Stimulated activated effector memory CD8-positive, alpha-beta T cell treated with anti-CD3 and anti-CD28 coated beads, Interleukin-12 subunit alpha, Interleukin-12 subunit beta, amount 100 ng/mL, for 72 hours (primary cell): ENCODE measurements at places on chromosomes 11 and 22.

GRCh38 chr11:2121227-2122130 is 17.7 kb downstream of the IGF2 start:
- no peak for DNase-seq

DNA sequence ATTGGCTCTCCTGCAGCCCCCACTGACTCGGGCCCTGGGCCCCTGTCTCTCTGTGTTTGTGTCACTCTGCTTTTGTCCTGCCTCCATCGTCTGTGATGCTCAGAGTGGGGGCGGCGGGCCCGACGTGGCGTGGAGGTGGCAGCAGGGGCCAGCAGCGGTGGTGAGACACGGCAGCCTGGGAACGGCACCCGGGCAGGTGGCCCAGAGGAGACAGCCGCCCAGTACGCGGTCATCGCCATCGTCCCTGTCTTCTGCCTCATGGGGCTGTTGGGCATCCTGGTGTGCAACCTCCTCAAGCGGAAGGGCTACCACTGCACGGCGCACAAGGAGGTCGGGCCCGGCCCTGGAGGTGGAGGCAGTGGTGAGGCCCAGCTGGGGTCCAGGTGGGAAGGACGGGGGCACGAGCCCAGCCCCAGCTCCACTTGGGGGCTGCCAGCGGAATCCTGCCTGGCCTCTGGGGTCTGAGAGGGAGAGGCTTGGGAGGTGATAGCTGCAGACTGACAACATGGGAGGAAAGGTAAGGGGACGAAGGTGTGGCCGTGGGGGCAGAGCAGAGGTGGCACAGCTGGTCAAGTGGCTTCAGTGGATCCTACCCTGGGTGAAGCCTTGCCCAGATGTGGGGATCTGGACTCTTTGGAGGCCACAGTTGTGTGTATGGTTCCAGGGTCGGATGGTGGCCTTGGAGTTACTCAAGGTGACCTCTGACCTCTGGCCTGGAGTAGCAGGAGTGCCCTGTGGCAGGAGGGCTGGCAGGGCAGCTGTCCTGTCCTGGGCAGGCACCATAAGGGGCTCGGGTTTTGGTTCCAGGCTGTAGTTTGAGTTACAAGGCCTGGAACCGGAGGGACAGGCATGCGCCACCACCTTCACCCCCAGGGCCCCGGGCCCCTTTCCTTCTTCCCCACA is 16.2 kb downstream of the RELT start:
- no peak for DNase-seq

- DNase-seq: no peak
Observed at GRCh38 chr11:45900916-45901617, 6.0 kb downstream of the FREY1 start.

- no peak for DNase-seq
Observed at GRCh38 chr11:35663408-35663702, 780 bp downstream of the TRIM44 start.

- DNase-seq: no peak
Observed at GRCh38 chr11:26018336-26018735, 313.6 kb upstream of the ANO3 start.

DNA sequence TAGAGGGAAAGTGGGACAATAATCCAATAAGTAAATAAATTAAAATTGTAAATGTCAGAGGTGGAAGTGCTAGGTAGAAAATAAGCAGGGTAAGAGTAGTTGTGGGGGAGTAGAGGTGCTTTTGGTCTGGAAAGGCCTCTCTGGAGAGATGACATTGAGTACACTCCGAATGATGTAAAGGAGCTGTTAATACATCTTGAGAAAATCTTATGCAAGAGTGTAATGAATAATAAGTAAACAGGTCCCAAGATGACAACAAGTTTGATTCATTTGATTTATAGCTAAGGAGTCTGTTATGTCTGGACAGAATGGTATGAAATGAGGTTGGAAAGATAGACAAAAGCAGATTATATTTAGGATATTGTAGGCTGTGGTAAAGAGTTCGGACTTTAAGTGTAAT is 87.5 kb downstream of the TMEM135 start:
- DNase-seq: no peak

DNA sequence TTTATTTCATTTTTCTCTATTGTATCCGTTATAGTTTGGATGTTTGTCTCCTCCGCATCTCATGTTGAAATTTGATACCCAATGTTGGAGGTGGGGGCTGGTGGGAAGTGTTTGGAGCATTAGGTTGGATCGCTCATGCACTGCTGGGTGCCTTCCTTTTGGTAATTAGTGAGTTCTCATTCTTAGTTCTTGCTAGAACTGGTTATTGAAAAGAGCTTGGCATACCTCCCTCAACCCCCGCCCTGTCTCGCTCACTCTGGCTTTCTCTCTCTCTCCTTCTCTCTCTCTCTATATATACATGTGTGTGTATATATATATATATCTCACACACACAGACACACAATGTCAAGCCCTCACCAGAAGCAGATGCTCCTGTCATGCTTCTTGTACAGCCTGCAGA is 978.7 kb downstream of the DLG2 start:
- no peak for DNase-seq

- DNase-seq: no peak
Observed at GRCh38 chr22:22576244-22576988, 17.4 kb upstream of the PRAME start.

DNA sequence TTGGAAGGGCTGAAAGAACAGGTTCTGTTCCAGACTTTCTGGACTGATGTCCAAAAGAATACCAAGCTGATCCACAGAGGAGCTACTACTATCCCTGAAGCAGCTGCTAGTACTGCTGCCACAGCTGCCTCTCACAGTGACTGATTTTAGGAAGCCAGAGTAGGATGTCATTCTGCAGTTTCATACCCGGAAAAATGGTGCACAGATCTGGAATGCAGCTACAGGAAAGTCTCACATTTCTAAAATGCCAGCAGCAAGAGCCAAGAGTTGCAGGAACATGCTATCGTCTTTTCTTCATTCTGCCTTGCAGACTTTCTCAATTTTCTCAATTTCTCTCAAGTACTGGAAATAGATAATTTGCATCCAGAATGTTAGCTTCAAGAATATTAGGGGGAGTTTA is 19.4 kb upstream of the CCDC179 start:
- no peak for DNase-seq

DNA sequence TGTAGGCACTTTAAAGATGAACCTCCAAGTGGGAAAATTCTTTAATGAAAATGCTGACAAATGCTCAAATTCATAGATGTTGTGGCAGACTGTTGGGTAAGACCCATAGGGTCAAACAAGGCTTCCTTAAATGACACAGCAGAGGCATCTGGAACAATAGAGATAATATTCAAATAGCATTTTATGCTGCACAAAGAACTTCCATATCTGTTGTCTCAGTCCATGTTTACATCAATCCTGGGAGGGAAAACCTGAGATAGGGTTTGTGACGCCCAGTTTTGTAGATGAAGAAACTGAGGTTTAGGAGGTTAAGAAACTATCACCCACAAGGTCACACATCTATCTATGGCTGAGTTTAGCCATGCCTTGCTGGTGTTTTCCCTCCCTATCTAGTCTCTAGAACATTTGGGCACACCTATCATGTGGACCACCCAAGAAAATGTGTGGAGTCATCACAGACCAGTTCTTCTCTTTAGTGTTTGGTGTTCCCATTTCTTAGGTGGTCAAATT is 106.4 kb downstream of the EHF start:
- no peak for DNase-seq

DNA sequence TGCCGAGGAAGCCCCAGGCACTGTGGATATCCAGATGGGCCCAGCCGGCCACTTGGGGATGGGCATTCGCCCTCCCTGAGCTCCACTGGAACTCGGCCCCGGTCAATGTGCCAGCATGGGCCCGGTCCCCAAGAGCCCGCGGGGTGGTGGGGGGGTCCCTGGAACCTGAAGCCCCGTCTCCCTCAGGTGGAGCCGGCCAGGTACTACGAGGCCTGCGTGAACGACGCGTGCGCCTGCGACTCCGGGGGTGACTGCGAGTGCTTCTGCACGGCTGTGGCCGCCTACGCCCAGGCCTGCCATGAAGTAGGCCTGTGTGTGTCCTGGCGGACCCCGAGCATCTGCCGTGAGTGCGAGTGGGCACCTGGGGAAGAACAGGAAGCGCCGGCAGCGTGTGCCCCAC is 21.2 kb downstream of the MUC5AC start:
- no peak for DNase-seq

DNA sequence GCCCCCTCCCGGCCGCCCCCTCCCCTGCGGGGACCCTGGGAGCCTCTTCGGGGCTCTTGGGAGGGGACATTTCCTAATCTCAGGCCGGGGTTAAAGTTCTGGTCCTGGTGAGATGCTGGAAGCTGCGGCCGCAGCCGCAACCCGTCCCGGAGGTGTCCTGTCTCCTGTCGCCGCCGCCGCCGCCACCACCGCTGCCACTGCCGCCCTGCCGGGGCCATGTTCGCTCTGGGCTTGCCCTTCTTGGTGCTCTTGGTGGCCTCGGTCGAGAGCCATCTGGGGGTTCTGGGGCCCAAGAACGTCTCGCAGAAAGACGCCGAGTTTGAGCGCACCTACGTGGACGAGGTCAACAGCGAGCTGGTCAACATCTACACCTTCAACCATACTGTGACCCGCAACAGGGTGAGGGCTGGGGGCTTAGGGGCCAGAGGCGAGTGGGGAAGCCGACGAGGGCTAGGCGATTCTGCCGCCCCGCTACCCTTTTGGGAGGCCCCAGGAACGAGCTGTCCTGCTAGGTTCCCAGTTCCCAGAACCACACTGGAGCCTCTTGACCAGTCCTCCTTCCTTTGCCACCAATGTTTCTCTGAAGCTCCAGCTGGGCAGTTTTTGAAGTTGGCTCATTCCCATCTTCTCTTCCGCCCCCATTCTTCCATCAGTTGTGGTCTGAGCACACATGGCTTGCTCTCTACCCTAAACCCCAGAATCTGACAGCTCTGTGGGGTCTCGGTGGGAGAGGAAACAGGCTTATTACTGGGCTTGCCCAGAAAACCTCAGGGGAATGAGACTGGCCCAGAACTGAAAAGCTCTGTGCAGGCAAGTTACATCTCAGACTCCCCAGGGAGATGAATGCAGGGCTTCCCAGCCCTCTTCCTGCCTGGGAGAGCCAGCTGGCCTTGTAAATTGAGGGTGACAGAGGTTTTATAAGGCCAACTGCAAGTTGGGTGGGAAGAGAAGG is 781 bp downstream of the SIDT2 start:
- peak; percentile 78 for DNase-seq

DNA sequence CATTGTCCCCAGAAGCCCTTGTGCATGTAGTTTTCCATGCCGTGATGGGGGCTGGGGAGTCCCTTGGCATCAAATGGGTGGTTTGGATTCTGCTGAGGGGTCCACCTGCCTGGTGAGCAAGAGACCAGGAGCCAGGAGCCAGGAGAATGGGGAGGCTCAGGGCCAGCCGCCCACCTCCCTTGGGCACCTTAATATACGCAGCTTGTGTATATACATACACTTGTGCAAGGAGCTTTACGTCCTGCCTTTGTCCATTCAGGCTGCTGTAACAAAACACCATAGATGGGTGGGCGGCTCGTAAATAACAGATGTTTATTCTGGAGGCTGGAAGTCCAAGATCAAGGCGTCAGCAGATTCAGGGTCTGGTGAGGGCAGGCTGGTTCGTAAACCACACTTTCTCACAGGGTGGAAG is 62.5 kb downstream of the SMIM38 start:
- DNase-seq: no peak

DNA sequence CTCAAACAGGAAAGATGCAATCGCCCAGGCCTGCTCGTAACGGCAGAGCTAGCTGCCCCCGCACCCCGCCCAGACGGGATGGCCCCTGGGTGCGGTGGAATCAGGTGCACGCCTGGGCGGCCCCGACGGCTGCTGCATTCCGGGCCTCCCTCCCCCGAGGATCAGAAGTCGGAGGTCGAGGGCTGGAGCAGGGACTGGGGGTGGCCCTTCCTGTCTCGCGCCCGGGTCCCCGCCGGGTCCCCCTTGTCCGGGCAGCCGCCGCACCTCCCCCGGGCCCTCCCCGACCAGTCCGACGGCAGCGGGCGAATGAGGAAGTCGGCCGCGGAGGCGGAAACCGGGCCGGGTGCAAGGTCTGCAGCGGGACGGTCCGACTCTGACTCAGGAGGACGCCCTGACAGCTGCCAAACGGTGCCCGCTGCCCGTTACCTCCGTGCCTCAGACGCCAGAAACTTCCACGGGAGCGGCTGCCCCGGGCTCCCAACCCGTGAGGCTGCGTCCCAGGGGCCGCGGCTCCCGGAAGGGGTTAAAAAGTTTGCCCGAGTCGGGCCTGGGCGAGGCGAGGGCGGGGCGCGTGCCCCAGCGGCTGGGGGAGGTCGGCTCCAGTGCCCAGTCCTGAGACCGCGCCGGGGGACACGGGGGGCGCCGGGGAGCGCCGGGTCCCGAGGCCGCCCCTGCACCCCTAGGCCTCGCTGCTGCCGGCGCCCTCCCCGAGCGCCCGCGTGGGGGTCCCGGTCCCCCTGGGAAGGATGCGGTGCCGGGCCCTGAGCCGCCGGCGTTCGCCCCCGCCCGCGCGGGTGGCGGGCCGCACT is 663 bp downstream of the MYH9 start:
- DNase-seq: peak; percentile 61

DNA sequence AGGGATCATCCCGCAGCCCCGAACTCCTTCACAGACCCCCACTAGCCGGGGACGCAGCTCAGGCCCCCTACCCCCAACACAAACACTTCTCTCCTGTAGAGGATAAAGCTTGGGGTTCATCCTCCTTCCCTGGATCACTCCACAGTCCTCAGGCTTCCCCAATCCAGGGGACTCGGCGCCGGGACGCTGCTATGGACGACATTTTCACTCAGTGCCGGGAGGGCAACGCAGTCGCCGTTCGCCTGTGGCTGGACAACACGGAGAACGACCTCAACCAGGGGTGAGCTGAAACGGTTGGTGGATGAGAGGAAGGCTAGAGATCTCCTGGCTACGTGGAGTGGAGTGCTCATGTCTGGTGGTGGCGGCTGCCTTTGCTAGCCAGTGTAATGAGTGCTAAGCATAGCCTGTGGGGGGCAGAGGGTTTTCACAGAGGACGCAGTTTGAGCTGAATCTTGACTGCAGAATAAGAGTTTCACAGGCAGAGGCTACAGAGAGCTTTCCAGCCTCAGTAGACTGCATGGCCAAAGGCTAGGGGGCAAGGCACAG is 580 bp downstream of the ILK start:
- DNase-seq: no peak

- DNase-seq: peak; percentile 46
Observed at GRCh38 chr11:31958076-31958735, 132.7 kb upstream of the RCN1 start.

- no peak for DNase-seq
Observed at GRCh38 chr11:42225664-42226063, 766.2 kb upstream of the LRRC4C start.
